NCI-H524 treated with DMSO at 0.1 percent for 48 hours (cell line): ENCODE measurements at places on chromosomes 12 and 14.

- no peak for DNase-seq
Observed at GRCh38 chr12:13811061-13811460, 170.3 kb downstream of the GRIN2B start.

GRCh38 chr14:30349520-30349919, 209.4 kb upstream of the G2E3 start:
- DNase-seq: peak; percentile 85

- DNase-seq: no peak
Observed at GRCh38 chr12:9702255-9702654, 30.6 kb downstream of the CLECL1 start.

DNA sequence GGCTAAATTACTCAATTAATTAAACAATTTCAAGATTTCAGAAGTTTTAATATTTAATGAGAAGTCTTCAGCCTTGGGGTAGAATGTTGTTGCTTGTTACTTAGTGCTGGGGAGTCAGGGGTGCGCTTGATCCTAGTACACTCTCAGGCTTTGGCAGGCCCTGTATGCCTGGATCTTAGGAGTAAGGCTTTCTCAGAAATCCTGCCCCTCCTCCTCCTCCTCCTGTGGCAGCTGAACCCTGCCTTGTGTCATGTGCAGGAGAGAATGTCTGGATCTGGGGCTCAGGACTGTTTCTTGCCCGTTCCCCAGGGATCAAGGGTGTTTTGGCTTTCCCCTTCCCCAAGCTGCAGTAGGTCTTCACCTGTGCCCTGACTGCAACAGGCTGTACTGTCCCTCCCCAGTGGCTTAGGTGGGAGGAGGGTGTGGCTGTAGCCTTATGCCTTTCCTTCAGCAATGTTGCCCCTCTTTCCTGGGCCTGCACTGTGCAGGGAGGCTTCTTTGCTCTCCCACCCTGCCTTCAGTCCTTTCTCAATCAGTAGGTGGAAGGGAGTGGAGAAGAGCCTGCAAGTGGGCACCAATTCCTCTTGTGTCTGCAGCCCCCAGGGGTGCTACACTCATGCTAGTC, 108.2 kb downstream of the SLC38A6 start:
- no peak for DNase-seq

DNA sequence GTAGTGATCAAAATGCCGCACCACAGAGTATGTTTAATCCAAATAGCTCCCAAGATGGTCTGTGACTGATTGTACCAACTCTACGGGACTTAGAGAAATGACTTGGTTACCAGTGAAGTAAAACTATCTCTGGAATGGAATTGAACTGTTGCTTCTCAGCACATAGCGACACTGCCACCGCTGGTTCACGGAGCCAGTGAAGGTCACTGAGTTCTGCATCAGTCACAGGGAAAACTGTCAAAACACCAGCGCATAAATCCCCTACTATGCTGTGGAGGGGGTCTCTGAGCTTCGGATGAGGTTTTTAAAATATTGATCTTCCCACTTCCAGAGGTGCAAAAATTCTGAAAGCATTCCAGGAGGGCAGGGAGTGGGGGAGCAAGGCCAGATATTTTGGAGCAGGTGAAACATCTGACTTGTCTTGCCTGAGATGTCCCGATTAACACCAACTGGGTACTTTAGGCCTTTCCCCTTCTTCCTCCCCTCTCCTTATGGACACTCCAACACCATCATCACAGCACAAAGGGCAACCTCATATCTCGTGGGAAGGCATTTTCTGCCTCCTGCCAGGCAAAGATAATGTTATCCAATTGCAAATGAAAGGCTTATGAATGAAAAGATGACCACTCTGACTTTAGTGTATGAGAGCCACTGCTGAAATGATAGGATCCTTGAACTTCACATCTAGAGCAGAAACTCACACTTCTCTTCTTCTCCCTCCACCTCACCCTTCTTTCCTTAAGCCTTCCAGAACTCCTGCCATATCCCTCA, 2.0 kb upstream of the PLXNC1 start:
- DNase-seq: no peak

GRCh38 chr12:52419656-52420055, 13.5 kb upstream of the KRT82 start:
- DNase-seq: no peak

- no peak for DNase-seq
Observed at GRCh38 chr14:79597566-79597965, 613.7 kb downstream of the DIO2 start.

GRCh38 chr14:104941508-104942365, 17.1 kb downstream of the PLD4 start:
- no peak for DNase-seq

GRCh38 chr14:64212666-64213065, 81.5 kb downstream of the ESR2 start:
- no peak for DNase-seq

DNA sequence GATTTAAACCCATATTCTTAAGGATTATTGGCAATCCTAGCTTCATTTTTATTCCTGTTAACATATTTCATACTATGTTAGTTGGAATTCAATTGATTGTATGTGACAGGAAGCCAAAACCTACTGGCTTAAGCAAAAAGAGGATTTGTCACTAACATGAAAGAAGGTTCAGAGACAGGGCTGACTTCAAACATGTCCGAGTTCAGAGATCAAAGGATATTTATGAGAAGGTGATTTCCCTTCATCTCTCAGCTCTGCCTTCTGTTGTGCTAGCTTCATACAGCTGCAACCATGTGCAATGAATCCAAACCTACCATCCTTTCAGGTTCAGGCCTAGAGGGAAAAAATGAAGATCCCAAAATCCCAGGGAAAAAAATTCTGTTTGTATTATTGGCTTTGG, 349.7 kb downstream of the ATP23 start:
- DNase-seq: no peak

DNA sequence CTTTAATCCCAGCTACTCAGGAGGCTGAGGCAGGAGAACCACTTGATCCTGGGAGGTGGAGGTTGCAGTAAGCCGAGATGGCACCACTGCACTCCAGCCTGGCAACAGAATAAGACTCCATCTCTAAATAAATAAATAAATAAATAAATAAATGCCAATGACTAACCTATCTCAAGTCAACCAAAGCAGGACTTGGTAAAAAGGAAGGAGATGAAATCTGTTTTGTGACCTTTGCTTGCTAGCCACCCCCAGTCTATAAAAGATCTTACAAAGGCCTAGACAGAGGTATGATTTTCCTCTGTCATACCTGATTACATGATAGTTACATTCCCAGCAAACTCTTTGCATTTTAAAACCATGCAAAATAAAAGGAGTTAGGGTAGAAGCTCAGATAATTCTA, 13.5 kb upstream of the METTL17 start:
- no peak for DNase-seq

- DNase-seq: no peak
Observed at GRCh38 chr12:22529281-22530060, 14.9 kb downstream of the C2CD5 start.

GRCh38 chr14:87073880-87074570, 919.0 kb downstream of the GALC start:
- no peak for DNase-seq

- DNase-seq: no peak
Observed at GRCh38 chr12:53245286-53245685, 13.3 kb upstream of the RARG start.

DNA sequence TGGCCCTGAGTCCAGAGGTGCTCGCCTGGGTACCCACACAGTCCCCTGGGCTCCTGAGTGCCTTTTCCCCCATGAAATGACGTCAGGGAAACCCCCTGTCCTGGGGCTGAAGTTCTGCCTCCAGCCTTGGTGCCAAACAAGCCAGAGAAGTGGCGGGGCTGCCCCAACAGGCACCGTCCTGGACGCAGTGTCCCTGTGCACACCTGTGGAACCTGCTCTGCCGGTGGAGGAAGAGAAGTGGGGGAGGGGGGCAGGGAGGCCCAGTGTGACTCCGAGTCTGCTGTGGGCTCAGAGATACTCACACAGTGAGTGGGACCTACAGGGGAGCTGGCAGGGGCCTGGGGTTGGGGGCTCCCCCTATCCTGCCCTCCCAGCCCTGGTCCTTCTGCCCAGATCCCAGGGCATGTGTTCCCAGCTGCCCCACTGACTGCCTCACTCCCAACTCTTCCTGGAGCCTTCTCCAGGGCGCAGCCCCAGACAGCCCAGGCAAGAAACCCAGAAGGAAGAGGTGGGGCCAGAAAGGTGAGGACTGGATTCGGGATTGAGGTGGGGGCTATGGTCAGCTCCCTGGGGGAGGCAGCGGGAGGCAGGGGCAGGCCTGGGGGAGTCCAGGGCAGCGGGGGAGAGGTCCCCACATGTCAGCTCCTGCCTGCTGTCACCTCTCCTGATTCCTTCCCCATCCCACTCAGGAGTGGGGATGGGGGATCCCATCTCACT, 24.7 kb downstream of the CCDC85C start:
- DNase-seq: no peak

DNA sequence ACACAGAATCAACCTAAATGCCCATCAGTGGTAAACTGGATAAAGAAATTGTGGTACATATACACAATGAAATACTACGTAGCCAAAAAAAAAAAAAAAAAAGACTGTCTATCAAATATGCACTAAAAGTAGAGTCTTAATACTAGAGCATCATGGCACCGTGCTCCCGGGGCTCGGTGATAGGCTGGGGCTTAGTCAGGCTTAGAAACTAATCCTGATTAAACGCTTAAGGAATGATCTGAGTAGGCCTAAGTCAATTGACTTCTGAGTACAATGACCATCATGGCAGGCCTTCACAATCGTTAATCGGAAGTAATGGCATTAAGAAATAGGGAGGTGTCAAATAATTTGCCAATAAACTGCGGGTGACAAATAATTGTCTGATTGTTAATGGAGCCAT, 9.7 kb downstream of the PLBD1 start:
- DNase-seq: no peak

DNA sequence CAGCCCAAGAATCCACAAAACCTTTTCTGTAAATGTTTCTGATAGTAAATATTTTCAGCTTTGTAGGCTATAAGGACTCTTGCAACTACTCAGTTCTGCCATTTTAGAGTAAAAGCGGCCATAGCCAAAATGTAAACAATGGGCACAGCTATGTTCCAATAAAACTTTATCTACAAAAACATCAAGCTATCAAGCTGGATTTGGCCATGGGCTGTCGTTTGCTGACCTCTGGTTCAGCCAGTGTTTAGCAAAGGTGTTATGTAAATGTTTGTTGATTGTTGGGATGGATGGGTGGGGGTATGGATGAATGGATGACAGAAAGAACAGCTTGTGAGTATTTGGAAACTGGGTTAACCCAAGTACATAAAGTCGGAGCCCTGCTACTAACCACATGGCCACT, 111.1 kb upstream of the VRK1 start:
- no peak for DNase-seq

DNA sequence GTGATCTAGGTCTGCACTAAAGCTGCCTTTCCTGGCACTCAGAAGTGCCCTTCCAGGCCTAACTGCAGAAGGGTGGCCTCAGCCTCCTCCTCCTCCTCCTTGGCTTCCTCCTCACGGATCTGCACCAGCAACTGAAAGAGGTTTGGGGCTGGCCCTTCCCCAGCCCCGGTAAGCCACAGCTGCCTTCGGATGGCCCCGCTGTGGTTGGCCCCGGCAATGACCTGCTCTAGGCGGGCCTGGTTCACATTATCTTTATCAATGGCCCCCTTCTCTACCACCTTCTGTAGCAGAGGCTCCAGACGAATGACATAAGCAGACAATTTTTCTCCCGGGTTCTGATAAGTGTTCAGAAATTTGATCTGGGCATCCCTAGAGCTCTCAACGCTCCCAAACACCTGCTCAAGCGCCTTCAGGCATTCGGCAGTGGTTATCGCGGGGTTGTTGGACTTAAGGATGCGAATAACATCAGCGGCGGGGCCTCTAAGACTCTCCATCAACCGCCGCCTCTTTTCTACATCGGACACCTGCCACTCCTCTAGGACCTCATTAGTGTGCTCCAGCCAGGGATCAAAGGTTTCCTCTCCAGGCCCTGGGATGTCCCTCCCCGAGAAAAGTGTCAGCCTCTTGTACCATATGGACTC, 1.5 kb downstream of the PNMA1 start:
- peak; percentile 97 for DNase-seq

GRCh38 chr14:34883954-34884353, 8.8 kb upstream of the BAZ1A start:
- no peak for DNase-seq

GRCh38 chr12:14777271-14777670, 26.0 kb downstream of the WBP11 start:
- no peak for DNase-seq

DNA sequence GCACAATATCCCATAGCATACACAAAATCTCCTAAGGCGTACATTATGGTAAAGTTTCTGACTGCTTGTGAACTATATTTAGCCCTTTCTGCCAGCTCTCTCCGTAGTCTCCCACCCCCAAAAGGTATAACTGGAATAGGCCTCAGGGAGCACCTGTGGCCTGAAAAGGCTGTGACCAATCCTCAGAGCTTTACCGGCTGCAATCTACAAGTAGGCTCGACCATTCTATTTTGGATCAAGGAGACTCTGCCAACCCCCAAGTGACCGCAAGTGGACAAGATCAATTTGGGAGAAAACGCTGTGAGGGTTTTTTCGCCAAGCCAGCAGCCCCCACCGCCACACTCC, 1.2 kb downstream of the PPTC7 start:
- no peak for DNase-seq

- DNase-seq: no peak
Observed at GRCh38 chr12:31491841-31492598, 98.9 kb downstream of the DENND5B start.

- no peak for DNase-seq
Observed at GRCh38 chr12:27578689-27579372, 54.8 kb downstream of the PPFIBP1 start.

- no peak for DNase-seq
Observed at GRCh38 chr12:18275981-18276380, 14.7 kb downstream of the PIK3C2G start.
